ENCODE measurements at places on chromosomes 2 and 18. TPM values are rescaled to one million over a fixed set of nuclear protein-coding genes. Genes with fewer than 3 reads are reported as not detected.

The MARCHF7 gene
- total RNA-seq, result 68.1 TPM

The CHRNA1 gene
- total RNA-seq, result not detected

The TXNDC2 gene
- 0.38 TPM for total RNA-seq

The GPBAR1 gene
- total RNA-seq, result 0.15 TPM

The SERPINB11 gene
- total RNA-seq, result not detected

The REEP1 gene
- 0.57 TPM for total RNA-seq

The CCL20 gene
- total RNA-seq, result 7.2 TPM

The PTH2R gene
- not detected for total RNA-seq
